ENCODE measurements at places on chromosomes 6 and 20.

DNA sequence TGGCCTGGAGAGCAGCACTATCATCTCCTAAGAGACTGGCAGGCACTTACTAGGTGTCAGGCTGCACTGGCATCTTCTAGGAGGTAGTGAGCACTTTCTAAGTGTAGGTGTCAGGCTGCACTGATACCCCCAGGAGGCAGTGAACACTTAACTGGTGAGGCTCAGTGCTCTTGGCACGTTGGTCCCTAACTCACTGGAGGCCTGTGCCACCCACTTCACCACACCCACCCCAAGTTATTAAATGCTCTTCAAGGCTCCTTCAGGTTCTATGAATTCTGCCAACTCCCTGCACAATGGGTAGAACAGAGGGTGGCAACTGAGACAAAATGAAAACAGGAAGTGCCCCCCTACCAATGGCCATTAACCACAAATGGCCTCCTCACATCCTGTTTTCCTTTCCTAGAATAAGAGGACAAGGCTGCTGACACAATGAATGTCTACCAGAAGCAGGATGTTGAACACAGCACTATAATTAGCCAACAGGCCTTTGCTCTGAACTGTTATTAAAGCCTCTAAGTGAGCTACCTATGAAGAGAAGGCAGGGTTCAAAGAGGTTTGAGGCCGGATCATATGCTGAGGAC is 29.4 kb downstream of the NCOA5 start:
- DNase-seq = no peak

DNA sequence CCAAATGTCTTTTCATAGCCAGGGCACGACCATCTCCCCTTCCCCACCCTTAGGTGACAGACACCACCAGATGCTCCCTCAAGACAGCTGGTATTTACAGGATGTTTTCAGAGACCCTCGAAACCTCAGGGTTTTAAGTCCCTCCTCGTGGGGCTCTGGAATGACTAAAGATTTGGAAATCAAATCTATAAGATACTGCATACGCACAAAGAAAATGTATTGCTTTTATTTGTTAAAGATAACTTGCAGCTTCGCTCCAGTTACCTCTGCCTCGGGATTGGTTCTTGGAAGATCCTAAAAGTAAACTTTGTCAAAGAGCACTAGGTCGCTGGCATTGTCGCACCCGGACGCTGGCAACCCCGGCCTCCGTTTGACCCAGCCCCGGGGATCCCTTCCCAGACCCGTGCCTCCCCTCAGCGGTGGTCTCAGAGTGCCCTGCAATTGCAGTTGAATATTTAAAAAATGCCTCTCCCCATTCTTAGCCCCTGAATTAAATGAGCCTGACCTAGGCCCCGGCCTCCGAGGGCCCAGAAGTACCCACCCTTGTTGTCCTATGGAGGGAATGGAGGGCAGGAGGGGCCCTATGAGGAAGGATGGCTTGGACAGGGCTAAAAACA is 7.1 kb downstream of the PAX1 start:
- DNase-seq = no peak

DNA sequence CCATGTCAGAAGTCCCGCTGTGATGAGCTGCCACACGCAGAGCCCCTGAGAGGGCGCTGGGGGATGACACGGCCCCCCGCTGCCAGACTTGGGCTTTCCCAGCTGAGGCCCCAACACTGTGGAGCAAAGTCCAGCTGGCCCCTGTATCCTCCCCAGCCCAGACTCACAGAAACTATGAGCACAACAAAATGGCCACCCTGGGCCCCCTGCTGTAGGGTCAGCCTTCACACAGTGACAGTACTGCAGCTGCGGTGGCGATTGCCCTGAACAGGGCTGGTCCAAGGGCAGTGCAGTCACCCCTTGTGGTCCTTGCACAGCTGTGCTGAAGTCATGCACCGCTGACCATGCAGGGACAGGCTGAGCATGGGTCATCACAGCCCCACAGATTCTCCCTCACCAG is 78.2 kb upstream of the CST7 start:
- DNase-seq = no peak

- no peak for DNase-seq
Observed at GRCh38 chr6:111220383-111221031, 133.2 kb downstream of the SLC16A10 start.

- DNase-seq = no peak
Observed at GRCh38 chr6:159149641-159150040, 19.6 kb upstream of the FNDC1 start.

- no peak for DNase-seq
Observed at GRCh38 chr6:41811095-41811494, 23.6 kb downstream of the TOMM6 start.

DNA sequence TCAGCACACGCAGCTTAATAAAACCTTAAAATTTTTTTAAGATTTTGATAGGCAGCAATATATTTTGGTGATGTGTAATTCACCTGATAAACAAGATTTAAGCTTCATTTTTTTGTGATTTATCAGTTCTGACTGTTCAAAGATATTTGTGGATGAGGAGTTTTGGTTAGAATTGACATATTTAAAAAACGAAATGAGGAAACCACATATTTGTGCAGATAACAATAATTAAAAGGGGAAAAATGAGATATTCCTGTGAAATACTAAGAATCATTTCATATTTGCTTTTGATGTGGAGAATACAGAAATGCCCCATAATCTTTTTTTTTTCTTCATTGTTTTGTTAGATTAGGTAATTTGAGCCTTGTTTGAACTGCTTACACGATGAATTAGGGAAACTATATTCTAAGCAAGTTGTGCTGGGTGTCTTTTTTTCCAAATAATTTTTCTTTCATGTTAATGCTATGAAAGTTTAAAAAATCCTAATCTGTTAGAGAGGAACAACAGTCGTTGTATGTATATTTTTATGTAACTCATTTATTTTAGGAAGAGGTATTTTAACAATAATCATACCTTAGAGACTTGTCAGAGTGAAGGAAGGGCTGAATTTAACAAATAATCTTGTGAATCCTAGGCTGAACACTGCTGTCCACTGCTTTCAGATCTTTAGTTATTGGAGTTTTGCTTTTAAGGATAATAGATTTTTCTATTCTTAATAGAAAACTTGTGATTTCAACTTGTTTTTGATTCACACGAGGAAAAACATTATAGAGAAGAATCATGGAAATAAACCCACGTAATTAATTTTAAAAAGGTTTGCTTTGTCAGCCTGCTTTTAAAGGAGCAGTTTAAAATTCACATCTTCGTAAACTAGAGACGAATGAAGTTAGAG is 4.0 kb downstream of the ARID1B start:
- no peak for DNase-seq

DNA sequence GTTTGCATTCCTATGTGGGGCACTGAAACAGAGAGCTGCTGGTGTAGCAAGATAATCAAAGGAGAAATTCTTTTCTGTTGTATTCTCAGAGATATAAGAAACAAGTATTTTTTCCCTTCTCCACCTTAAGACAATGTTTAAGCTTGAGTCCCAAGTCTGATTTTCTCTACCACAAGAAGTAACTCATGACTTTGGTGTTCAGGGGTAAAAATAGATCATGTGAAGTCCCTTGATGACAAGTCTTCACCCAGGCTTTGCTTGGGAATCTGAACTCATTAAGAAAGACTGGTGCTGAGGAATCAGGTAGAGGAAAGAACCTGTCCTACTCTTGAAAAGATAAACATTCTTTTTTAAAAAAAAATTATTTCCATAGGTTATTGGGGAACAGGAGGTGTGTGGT is 205.6 kb downstream of the ALDH8A1 start:
- DNase-seq = no peak

GRCh38 chr6:5695260-5696245 is 311.2 kb downstream of the NRN1 start:
- no peak for DNase-seq

DNA sequence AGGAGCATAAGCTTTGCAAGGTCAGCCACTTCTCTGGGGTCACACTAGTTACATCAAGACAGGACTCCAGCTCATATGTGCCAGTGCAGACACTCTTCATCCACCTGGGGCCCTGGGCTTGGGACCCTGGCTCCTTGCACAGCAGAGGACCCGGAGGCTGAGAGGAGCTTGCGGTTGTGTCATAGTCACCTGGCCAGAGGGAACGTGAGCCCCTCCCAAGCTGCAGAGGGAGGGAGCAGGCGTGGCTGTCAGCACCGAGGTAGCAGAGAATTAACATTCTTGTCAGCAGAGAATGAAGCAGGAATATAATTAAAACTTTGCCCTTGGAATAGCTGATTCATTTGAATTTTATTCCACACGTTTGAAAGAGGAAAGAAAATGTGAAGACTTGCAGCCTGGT is 36.8 kb downstream of the BCAS4 start:
- no peak for DNase-seq

DNA sequence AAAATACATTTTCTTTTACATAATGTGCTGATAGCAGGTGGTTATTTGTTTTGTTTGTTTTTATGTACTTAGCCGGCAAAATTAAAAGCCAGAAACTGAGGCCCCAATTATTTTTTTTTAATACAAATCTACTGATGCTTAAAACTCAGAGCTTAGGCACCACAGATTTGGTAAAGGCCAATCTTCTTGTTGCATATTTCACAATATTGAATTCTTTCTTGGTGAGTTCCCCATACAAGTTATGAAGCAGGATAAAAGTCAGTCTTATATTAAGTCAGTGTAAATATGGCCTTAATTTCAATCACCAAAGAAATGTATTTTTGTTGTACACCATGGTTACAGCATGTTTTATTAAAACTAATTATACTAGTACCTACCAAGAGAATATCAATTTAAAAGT is 16.3 kb upstream of the ZDHHC14 start:
- DNase-seq = no peak

- DNase-seq = no peak
Observed at GRCh38 chr6:70391492-70391891, 21.8 kb upstream of the FAM135A start.

GRCh38 chr6:2877960-2878359 is 25.1 kb downstream of the SERPINB9 start:
- DNase-seq = no peak

DNA sequence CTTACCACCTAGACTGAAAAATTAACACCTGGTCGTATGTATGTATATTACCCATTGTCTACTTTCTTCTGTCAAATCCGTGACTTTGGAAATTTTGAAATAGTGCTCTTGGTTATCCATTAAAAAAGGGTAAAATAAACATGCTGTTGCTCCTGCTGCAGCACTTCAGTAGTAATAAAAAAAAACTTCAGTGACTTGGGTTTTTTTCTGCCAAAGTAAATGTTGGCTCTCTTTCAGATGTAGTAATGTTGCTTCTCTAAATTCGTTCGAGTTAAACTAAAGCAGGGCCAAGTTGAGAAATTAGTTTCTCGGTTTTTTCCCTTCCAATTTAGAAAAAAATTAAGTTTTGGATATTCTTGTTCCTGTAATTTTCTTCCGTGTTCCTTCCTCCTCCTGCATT is 34.2 kb downstream of the JARID2 start:
- no peak for DNase-seq

- no peak for DNase-seq
Observed at GRCh38 chr6:3635482-3635881, 116.0 kb downstream of the PXDC1 start.

GRCh38 chr6:122472022-122472340 is 374 bp upstream of the SERINC1 start:
- no peak for DNase-seq

- no peak for DNase-seq
Observed at GRCh38 chr6:111418971-111419693, 63.9 kb downstream of the REV3L start.

GRCh38 chr6:158481690-158482473 is 78.0 kb upstream of the TMEM181 start:
- no peak for DNase-seq

- DNase-seq = no peak
Observed at GRCh38 chr20:51447765-51448148, 94.8 kb downstream of the NFATC2 start.

GRCh38 chr20:25397096-25397495 is 6.5 kb upstream of the ABHD12 start:
- no peak for DNase-seq

GRCh38 chr20:50144362-50144761 is 9.2 kb downstream of the PEDS1 start:
- DNase-seq = no peak

- no peak for DNase-seq
Observed at GRCh38 chr6:33589731-33590530, 9.9 kb upstream of the BAK1 start.

GRCh38 chr20:1636621-1637020 is 16.8 kb upstream of the SIRPB1 start:
- DNase-seq = no peak

GRCh38 chr20:43387737-43388136 is 70.0 kb upstream of the SRSF6 start:
- no peak for DNase-seq

DNA sequence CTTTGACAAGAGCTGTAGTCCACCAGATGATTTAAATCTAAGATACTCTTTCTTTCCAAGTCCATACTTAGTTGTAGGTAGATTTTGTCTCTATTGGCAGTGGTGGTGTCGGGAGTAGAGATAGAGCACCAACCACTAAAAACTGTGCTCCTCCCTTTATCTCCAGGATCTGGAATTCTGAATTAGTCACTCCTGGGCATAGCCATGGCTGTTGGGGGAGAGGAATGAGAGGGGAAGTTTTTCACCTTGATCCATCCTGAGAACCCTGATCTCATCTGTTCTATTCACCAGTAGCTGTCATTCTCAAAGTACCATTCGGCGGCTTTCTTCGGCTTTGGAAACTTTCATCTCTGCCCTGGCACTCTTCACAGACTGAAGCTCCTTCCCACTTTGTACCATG is 35.6 kb upstream of the NKX2-4 start:
- DNase-seq = no peak

DNA sequence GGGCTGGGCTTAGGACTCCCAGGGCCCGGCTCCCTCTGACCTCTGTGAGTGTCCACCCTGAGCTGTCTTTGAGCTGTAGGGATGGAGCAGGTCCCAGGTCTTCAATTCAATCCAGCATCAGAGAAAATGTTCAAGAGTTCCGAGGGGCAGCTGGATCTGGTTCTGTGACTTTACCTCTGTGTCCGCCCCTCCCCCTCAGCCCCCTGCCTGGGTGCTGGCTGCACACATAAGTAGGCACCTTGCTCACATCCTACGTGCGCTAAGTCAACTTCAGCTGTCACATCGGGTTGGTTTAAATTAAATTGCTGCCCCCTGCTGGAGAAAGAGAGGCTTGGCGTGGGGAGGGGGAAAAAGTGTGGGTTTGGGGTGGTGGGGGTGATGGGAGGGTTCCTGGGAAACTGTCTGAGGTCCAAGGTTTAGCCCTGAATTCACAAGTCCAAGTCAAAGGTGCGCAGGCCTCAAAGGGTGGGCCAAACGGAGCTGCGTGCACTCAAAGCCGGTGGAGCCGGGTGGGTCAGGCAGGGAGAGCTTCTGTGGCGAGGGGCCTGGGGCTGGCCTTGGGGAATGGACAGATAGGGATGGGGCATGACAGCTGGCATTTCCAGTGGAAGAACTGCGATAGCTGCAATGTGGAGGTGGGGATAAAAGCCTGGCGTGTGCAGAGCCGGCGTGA is 3.0 kb downstream of the WFDC5 start:
- no peak for DNase-seq

- DNase-seq = no peak
Observed at GRCh38 chr6:45911691-45912090, 104.0 kb downstream of the CLIC5 start.
